ENCODE measurements at places on chromosomes 1 and 21.
A peak's percentile ranks its signal among the peaks of the same experiment; 100 is the strongest.

DNA sequence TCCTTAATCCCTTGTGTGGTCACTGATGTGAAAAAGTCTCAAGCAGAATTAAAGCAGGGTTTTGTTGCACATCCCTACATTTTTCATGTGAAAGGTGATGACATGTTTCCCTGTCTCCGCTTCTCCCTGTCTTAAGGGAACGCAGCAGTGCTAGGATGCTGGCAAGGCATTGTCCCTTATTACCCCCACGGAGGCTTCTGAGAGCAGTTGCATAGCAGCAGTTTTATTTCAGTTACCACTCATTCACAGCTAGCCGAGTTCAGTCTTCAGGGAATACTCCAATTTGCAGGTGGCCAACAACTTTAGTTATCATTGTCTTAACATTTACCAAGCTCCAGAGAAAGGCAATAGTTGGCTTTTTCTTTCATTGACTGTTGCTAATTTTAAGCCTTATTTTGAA lies 89.1 kb downstream of the CLEC20A start:
- no peak for DNase-seq

DNA sequence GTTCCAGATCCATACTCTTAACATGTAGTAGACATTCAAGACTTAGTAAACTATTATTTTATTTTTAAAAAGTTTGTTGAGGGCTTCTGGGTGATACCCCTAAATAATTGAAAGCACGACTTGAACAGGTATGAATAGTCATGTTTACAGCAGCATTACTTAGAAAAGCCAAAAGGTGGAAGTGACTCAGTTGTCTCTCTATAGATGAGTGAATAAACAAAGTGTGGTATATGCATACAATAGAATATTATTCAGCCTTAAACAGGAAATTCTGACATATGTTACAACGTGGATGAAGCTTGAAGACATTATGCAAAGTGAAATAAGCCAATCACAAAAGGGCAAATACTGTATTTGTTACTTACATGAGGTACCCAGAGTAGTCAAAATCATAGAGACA lies 26.5 kb downstream of the TSNAX start:
- DNase-seq = no peak

DNA sequence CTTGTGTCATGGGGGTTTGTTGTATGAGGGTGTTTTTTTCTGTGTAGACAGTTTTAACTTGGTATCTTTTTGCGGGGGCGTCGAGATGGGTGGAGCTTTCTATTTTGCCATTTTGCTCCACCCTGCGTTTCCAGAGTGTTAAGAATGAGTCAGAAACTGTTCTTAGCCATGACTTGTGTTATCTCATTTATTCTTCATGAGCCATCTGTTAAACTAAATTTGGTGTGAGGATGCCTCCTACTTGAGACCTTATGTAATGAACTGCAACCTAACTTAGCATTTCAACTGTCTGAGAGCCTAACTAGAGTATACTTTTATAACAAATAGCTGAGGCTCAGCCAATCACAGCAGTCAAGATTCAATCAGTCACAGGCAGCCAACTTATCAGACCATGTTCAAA lies 1873.5 kb downstream of the NCAM2 start:
- DNase-seq = no peak

- DNase-seq = no peak
These were observed 9.2 kb downstream of the DEGS1 start for GRCh38 chr1:224192082-224192788.

GRCh38 chr1:159171254-159171687 lies at the start of gene CADM3:
Gene CADM3, plus strand, starts transcription at chr1:159171615. Its CDS starts 151 bp downstream, at chr1:159171766.
- no peak for DNase-seq

GRCh38 chr1:78830321-78830720 lies 176.2 kb downstream of the ADGRL4 start:
- no peak for DNase-seq

DNA sequence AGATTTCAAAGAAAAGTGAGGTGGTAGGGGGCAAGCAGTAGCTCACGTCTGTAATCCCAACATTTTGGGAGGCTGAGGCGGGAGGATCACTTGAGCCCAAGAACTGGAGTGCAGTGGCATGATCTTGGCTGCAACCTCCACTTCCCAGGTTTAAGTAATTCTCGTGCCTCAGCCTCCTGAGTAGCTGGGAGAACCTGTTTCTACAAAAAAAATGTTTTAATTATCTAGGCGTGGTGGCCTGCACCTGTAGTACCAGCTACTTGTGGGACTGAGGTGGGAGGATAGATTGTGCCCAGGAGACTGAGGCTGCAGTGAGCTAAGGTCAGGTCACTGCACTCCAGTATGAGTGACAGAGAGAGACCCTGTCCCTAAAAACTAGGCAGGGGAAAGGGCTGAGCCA lies 2.6 kb upstream of the TSPAN1 start:
- DNase-seq = no peak

DNA sequence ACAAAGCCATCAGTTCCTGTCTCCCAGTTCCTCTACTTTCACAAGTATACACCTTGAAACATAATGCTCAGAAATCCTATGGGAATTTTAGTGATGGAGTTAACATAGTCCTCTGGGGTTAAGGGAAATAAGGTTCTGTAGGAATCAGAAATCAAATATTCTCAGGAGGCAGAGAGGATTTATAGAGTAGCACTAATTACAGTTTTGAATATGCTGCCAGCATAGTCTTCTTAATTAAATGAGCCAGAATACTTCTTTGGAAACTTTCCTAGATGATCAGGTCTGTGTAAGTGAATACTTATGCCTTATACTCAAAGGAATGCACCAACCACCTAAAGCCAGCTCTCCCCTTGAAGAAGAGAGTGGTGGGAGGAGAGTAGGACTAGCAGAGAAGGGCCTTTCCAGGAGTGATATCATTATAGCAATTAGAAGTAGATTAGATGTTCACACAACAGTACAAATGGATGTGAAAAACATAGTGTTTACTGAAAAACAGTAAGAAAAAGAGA lies 31.4 kb upstream of the DIRAS3 start:
- DNase-seq = no peak

- DNase-seq = no peak
These were observed 4.3 kb upstream of the MUTYH start for GRCh38 chr1:45344499-45344898.

GRCh38 chr1:221994274-221994698 lies 252.4 kb upstream of the DUSP10 start:
- no peak for DNase-seq

GRCh38 chr21:45448810-45449657 lies 44.1 kb downstream of the COL18A1 start:
- DNase-seq = no peak

GRCh38 chr1:227893949-227894721 lies 53.6 kb downstream of the WNT9A start:
- no peak for DNase-seq

- DNase-seq = no peak
These were observed 1.4 kb upstream of the MT1HL1 start for GRCh38 chr1:237005674-237006073.

- no peak for DNase-seq
These were observed 4.0 kb upstream of the CAP1 start for GRCh38 chr1:40036574-40036973.

- no peak for DNase-seq
These were observed 360.2 kb downstream of the DISC1 start for GRCh38 chr1:231986631-231987336.

DNA sequence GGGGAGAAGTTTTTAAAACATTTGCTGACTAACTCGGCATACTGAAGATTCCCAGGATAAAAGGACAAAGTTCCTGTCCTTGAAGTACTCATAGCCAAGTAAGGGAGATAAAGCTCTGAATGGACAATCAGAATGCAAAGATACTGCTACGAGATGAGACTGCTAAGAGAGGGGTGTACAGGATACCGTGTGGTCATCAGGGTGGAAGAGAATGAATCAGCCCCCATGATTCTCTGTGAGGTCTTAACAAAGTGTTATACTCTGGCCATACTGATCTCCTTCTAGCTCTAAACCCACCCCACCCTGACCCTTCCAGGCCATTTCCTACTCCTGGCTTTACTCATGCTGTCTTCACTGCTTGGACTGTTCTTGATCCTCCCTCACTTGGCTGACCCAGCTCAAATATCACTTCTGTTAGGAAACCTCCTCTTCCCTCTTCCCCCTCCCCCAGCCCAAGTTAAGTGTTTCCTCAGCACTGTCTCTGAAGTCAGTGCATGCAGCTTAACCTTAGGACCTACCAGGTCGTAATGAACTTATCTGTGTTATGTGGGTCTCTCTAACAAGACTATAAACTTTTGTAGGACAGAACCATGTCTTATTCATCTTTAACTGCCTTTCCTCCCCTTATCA lies 15.8 kb upstream of the MAGOH start:
- no peak for DNase-seq

GRCh38 chr21:14547834-14548513 lies 1.9 kb upstream of the SAMSN1 start:
- no peak for DNase-seq

- no peak for DNase-seq
These were observed 102.0 kb upstream of the BRINP3 start for GRCh38 chr1:190579552-190580193.

DNA sequence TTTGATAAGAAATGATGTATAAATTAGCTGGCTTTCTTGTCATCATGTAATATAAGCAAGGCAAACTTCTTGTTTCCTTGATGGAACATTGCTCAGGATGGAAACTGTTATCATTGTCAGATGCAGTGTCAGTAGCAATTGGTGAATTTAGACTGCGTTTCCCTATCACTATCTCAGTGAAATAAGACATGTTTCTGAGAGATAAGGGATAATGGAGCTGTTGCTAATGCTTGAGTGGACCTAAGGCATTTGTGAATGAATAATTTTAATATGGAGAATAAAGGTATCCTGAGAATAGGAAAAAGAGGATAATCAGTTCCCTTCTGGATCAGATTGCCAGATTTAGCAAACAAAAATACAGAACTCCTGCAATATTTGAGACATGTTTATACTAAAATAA lies 160.9 kb downstream of the HLX start:
- no peak for DNase-seq

GRCh38 chr21:33815143-33815707 lies 100.4 kb downstream of the ATP5PO start:
- peak; percentile 4 for DNase-seq

- no peak for DNase-seq
These were observed 1186.6 kb downstream of the MRPL39 start for GRCh38 chr21:24420689-24421088.

- no peak for DNase-seq
These were observed 179.9 kb downstream of the ADSS2 start for GRCh38 chr1:244271691-244272308.

DNA sequence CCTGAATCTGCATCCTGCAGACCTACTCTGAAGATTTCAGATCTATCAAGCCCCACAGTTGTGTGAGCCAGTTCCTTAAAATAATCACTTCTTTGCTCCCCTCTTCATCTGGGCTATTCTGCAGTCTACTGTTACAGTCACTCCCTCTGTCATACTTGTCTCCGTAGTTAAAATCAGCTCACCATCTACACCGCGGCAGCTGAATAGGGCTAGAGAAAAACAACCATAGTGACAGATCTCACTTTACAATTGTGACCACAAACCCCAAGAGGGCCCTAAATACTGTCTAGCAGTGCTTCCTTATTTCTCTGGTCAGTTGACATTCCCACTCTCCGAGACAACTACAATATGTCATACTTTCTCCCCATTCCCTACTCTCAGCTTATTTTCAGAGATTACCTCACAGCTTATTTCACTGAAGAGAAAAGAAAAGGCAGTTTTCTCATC lies 12.9 kb downstream of the DESI2 start:
- DNase-seq = peak; percentile 43

DNA sequence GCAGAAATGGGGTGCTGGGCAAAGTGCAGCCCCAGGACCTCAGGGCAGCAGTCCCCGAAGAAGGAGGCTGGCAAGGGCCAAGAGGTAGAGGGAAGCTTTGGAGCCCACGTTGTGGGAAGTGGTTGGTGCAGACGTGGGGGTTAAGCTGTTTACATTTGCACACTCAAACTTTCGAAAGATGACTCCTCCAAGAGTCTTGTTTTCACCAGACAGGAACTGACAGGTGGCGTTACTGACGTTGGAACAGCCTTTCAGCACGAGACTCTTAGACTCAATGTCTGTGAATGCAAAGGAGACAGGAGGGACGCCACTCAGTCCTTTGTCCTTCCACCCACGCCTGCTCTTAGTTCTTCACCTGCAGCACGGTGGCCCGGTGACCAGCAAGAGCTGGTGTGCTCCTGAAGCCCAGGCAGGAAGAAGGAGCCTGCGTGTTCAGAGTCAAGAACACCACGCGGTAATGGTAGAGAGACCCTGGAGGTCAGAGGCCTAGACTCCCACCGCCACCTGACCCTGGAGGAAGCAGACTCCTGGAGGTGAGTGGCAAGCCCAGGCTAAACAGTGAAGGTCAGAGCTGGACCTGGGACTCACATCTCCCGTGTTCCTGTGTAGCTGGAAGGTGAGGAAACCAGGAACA lies 15.9 kb downstream of the LYPD8 start:
- no peak for DNase-seq

DNA sequence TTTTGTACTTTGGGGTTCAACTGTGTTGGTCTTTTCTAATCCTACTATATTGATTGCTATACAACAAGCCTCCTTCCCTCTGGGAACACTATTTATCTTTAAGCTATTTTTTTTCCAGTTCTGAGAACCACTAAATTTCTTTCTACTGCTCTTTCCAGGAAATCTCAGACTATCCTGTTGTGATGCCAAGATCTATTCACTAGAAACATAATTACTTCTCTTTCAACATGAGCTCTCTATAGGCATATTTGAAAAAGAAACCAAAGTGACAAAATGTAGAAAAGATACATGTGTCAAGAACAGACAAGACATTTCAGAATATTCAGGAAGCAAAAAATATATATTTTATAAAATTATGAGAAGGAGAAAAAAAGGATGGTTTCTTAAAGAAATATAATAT lies 82.9 kb downstream of the SLC44A5 start:
- no peak for DNase-seq

DNA sequence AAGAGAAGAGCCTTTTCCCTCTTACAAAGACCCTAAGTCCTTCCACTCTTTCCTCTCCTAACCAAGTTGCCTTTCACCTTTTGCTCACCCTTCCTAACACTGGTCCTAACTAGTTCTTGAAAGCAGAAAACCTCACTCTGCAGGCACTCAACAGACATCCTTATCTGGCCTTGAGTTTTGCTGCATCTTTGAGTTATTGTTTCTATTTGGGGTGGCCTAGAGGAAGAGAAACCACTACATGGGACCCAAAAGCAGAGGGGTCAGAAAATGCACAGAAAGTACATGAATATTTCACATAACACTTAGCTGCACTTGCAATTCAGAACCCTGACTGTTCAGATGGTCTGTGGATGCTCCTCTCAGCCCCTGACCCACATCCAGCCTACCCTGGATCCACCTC lies 178.3 kb upstream of the SYT6 start:
- no peak for DNase-seq

GRCh38 chr1:156213644-156213966 lies 798 bp downstream of the PMF1 start:
- DNase-seq = no peak

- DNase-seq = no peak
These were observed 300.3 kb downstream of the NPHP4 start for GRCh38 chr1:5691795-5692509.
